NCI-H1092 treated with DMSO at 0.1 percent for 48 hours (cell line): ENCODE measurements at places on chromosomes 11 and 22.

DNA sequence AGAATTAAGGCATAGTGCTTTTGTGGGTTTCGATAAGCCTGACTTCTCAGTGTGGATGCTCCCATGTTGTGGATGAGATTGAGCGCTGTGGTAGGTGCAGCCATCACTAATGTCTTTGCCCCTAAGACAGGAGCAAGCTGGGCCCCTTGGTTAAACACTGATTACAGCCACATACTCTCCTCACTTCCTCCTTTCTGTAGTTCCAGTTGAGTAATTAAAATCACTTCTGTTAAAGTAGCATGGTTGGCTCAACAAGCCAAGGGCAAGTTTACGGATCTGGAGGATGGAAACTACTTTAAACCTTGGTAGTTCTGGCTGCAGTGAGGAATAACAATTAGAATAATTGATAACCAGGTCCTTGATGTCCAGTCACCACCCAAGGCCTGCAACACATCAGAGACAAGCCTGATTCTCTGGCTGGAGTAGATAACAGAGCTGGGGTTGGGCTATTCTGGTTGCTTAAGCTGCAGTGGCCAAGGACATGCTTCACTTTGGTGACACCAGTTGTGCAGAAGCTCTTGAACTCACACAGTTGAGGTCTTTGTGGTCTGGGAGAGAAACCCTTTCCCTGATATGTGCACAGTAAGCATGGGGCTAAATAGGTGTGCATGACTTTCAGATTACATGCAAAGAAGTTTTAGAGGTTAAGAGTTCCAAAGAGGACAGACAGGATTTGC, 81.3 kb downstream of the KIRREL3 start:
- DNase-seq = no peak

GRCh38 chr11:1618231-1618630, 3.7 kb downstream of the KRTAP5-4 start:
- DNase-seq = no peak

DNA sequence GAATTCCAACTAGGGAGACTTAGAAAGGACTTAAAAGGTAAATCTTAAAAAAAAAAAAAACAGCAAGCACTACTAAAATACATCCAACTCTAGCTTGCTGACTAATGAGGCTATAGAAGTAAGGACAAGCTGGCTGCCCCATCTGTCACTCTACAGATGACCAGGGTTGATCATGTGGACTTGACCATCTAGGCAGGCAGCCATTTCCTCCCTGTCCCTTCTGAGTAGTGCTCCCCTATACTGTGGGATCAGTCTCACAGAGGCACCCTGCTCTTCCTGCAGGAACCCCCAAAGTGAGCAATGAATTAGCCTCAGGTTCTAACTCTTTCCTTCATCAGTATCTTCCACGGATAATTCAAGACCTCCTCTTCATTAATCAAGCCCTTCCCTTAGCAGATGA, 12.3 kb downstream of the SLC1A2 start:
- no peak for DNase-seq

- DNase-seq = no peak
Observed at GRCh38 chr11:126635511-126635910, 280.0 kb downstream of the ST3GAL4 start.

DNA sequence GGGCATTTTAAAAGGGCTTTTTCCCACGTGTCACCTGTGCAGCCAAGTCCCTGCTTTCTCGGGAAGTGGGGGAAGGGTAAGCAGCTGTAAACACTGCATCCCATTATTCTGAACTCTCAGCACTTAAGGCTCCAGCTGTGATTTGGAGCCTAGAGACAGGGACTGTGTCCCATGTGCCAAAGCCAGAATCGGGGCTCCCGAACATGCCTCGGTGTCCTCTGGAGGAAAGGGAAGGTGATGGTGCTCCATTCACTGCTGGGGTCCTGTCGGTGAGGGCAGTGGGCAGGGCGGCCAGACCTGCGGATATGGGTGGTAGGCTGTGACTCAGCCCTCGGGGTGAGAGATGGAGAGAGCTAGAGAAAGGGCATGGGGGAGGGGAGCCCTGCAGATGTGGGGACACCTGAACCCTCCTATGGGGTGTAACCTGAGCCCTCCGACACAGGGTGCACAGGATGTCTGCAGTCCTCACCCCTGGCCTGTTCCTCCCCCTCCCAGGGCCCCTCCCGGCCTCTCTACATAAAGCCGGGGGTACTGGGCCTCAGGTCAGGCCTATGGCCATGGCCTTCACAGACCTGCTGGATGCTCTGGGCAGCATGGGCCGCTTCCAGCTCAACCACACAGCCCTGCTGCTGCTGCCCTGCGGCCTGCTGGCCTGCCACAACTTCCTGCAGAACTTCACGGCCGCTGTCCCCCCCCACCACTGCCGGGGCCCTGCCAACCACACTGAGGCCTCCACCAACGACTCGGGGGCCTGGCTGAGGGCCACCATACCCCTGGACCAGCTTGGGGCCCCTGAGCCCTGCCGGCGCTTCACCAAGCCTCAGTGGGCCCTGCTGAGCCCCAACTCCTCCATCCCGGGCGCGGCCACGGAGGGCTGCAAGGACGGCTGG, 31.8 kb downstream of the CAPN1 start:
- DNase-seq = no peak

- DNase-seq = no peak
Observed at GRCh38 chr11:40746282-40746681, 713.2 kb downstream of the LRRC4C start.
